B cell (primary cell): ENCODE measurements at places on chromosomes 2 and 18.

GRCh38 chr2:17518212-17519154 lies at the start of gene RAD51AP2:
Gene RAD51AP2, minus strand, starts transcription at chr2:17518440. Its CDS starts 25 bp downstream, at chr2:17518415.
- DNase-seq, result peak; percentile 60

- DNase-seq, result no peak
Measured at GRCh38 chr2:67567886-67568285, 170.8 kb downstream of the ETAA1 start.

- DNase-seq, result no peak
Measured at GRCh38 chr2:109290887-109291643, 162.1 kb downstream of the SH3RF3 start.

GRCh38 chr18:24112874-24113615 lies 25.8 kb upstream of the CABYR start:
- DNase-seq, result no peak

- no peak for DNase-seq
Measured at GRCh38 chr2:137231628-137232027, 466.3 kb downstream of the THSD7B start.

DNA sequence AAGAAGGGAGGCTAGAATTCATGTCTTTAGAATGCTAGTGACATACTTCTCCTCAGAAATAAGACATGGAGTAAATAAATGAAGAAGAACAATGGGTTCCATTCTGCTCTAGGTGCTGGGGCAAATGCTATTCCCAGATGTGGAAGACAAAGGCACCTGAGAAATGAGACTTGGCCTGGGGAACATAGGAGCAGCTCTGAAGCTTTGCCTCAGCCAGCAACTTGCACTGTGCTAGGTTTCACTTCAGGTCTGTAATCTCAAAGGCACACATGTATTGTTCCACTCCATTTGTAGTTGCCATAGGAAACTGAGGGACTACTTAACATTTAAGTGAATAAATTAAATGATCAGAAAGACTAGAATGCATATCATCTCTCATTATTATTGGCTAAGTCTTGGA lies 538.9 kb upstream of the REG3G start:
- DNase-seq, result no peak

DNA sequence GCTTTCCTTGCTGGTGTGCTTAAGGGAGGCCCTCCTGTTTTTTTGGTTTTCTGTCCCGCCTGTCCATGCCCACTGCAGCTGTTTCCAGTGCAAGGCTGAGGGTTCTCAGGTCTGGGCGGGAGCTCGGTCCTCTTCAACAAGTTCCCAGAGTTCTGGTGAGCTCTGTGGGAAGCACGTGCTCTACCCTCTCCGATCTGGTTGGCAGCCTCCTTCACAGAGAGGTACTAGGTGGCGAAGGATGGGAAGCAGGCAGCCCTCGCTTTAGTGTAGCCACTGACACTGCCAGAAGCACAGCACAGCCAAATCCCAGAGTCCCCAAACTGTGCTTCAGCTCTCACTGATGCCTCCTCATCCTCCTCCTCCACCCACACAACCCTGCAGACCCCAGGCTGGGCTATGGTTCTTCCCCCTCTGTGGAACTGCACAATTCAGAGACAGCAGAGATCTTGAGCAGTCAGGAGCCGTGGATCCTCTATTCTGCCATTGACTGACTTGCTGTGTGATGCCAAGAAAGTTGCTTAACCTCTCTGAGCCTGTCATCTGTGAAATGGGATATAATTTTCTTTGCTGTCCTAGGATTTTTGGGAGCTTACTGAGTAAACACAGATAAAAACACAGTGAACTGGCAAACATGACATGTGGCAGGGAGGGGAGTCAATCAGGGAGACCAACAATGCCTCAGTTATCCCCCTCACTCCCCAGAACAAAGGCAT lies 157.3 kb downstream of the MSH2 start:
- no peak for DNase-seq

DNA sequence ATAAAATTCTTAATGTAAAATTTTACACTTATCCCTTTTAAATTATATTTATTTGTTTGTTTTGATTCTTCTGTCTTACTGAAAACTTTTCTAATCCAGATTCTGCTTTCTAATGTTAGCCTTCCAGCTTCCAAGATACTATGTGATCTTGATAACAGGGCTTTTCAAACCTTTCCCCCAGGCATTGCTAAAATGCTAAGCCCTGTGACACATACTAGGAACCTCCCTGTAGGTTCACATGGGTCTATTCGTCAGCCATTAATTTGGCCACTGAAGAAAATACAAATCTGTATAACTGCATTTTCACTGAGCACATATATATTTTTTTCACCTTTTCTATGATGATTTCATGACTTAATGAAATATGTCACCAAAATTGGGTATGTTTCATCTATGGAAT lies 92.8 kb upstream of the MAP4K3 start:
- DNase-seq, result no peak

GRCh38 chr2:240391111-240392051 lies 44.1 kb upstream of the GPC1 start:
- DNase-seq, result no peak
